Endothelial cell of umbilical vein (primary cell): ENCODE measurements at places on chromosomes 5 and 9. TPM values are rescaled to one million over a fixed set of nuclear protein-coding genes. Genes with fewer than 3 reads are reported as not detected.
A peak's percentile ranks its signal among the peaks of the same experiment; 100 is the strongest.

Gene HTR4
- total RNA-seq: not detected in 2 replicates

Gene ADAMTS16
- total RNA-seq: not detected in 2 replicates

Gene RAB14
- 76.4 and 79.3 TPM in 2 replicates for total RNA-seq

DNA sequence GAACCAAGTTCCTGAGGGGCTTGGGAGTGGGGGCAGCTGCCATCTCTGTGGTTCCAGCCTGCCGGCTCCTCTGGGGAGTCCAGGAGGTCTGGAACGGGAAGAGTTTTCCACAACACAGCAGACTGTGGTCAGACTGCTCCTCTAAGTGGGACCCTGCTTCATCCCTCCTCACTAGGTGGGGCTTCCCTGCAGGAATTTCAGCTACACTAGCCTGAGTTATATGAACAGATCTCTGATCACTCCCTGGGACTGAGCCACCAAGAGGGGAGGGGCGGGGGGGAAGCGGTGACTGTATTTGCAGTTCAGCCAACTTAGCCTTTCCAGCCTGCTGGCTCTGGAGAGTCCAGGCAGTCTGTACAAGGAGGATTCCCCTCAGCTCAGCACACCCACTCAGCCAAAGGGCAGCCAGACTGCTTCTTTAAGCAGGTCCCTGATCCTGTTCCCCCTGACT, 19.4 kb downstream of the DTWD2 start:
- H3K36me3 ChIP-seq: no peaks in the 10 kb centered on the region
- DNase-seq: no peak
- no peak overlapping the region for H3K27ac ChIP-seq
- H3K4me3 ChIP-seq: no peak overlapping the region

GRCh38 chr9:86763791-86764190, 183.5 kb downstream of the GAS1 start:
- H3K4me3 ChIP-seq: no peak overlapping the region
- no peak overlapping the region for H3K27ac ChIP-seq
- DNase-seq: no peak
- no peaks in the 10 kb centered on the region for H3K27me3 ChIP-seq
- no peaks in the 10 kb centered on the region for H3K4me1 ChIP-seq
- H3K36me3 ChIP-seq: no peaks in the 10 kb centered on the region

GRCh38 chr5:146032911-146033310, 72.5 kb downstream of the PLAC8L1 start:
- no peak overlapping the region for H3K4me3 ChIP-seq
- H3K27me3 ChIP-seq: peaks cover 3% of the 10 kb centered on the region
- H3K27ac ChIP-seq: no peak overlapping the region
- no peaks in the 10 kb centered on the region for H3K4me1 ChIP-seq

DNA sequence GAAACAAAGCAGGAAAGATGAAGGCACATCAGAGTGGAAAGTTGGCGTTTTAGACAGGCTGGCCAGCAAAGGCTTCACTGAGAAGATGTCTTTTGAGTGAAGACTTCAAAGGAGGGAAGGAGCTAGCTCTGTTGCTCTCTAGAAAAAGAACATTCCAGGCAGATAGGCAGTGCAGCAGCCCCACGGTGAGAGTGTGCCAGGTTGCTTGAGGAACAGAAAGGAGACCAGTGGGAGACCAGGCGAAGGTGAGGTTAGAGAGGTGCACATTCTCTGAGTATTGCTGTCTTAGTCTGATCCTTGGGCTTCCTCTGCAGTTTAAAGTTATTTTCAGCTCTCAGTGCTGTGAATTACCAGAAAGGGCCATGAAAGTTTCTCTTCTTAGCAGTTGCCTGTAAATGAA, 83.8 kb downstream of the SLC44A1 start:
- H3K4me1 ChIP-seq: no peaks in the 10 kb centered on the region
- no peak overlapping the region for H3K4me3 ChIP-seq
- no peak overlapping the region for H3K27ac ChIP-seq
- H3K27me3 ChIP-seq: no peaks in the 10 kb centered on the region

- H3K27ac ChIP-seq: no peak overlapping the region
- DNase-seq: no peak
- no peak overlapping the region for H3K4me3 ChIP-seq
- H3K36me3 ChIP-seq: no peaks in the 10 kb centered on the region
Measured at GRCh38 chr5:170190436-170191134, 42.2 kb upstream of the C5orf58 start.

- no peaks in the 10 kb centered on the region for H3K27me3 ChIP-seq
- no peaks in the 10 kb centered on the region for H3K4me1 ChIP-seq
- H3K36me3 ChIP-seq: no peaks in the 10 kb centered on the region
- H3K27ac ChIP-seq: no peak overlapping the region
- no peak for DNase-seq
Measured at GRCh38 chr5:32837211-32837610, 126.1 kb downstream of the NPR3 start.

DNA sequence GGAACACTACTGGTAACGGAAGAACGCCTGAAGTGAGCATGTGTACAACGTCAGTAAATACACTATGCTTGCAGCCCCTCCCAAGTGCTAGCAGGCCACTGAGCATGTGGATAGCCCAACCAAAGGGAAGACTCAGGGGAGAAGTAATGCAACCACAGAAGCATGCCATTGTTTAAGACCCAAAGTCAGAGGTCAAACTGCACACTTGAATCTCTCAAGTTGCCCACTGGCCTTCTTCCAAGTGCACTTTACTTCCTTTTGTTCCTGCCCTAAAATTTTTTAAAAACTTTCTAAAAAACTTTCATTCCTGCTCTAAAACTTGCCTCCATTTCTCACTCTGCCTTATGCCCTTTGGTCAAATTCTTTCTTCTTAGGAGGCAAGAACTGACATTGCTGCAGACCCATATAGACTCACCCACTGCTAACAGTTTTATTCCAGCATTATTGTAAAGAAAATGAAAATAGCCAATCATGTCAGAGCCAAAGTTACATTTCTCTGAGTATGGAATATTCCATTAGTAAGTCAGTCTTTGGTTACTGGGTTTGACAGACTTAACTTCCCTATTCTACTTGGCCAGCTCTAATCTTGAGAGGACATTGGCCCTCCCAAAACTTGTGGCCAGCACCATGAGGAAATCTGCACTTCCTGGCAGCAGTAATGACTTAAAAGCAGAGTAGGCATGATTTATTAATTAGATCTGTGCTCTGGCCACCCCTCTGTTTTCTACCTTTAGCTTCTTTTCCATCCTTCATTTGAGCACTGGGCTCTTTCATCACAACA, 76.9 kb downstream of the TSSK1B start:
- no peak overlapping the region for H3K27ac ChIP-seq
- no peaks in the 10 kb centered on the region for H3K36me3 ChIP-seq
- DNase-seq: peak; percentile 72
- H3K27me3 ChIP-seq: no peaks in the 10 kb centered on the region
- peaks cover 7% of the 10 kb centered on the region for H3K4me1 ChIP-seq

- H3K4me3 ChIP-seq: no peak overlapping the region
- no peaks in the 10 kb centered on the region for H3K4me1 ChIP-seq
- H3K27ac ChIP-seq: no peak overlapping the region
- H3K27me3 ChIP-seq: peaks cover 3% of the 10 kb centered on the region
Measured at GRCh38 chr5:133531178-133531577, 81.2 kb downstream of the FSTL4 start.

- no peaks in the 10 kb centered on the region for H3K4me1 ChIP-seq
- peaks cover 2% of the 10 kb centered on the region for H3K27me3 ChIP-seq
- no peak overlapping the region for H3K4me3 ChIP-seq
- H3K27ac ChIP-seq: no peak overlapping the region
- no peak for DNase-seq
Measured at GRCh38 chr9:2601785-2602378, 19.7 kb upstream of the VLDLR start.

- no peak for DNase-seq
- H3K27me3 ChIP-seq: no peaks in the 10 kb centered on the region
- H3K36me3 ChIP-seq: no peaks in the 10 kb centered on the region
- no peak overlapping the region for H3K27ac ChIP-seq
- no peak overlapping the region for H3K4me3 ChIP-seq
- H3K4me1 ChIP-seq: peaks cover 6% of the 10 kb centered on the region
Measured at GRCh38 chr5:133873449-133873848, 95.0 kb downstream of the C5orf15 start.

DNA sequence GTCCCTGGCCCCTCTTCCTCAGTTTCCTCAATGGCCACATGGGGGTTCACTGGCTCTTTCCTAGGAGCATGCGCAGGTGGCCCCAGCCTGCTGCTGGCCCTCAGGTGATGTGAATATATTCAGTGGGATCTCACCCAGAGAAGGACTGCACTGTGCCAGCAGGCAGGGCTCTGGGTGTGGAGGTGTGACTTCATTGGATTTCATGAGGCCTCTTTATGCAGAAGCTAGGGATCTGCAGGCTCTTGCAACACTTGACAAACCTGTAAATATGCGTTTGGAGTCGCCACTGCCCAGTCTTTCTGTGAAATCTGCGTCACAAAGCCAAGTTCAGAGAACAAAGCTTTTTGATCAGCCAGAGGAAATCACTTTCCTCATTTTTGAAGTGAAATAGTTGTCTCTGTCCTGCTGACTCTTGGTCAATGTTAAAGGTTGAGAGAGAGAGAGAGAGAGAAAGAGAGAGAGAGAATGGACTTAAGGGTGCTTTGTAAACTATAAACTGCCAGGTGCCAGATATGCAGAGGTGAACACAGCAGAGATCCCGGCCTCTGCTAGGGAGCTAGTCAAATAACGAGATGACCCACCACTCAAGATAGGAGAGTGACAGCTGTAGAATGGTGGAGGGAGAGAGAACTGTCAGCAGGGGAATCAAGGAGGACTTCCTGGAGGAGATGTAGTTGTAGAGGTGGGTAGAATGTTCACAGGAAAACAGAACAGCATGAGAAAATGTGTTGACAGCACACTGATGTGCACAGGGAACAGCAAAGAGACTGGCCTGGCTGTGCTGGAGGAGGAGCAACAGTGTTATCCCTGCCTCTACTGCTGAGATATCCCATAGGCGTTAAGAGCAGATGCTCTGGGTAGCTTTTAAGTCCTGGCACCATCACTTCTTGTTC, 167.0 kb upstream of the ZNF618 start:
- no peak for DNase-seq
- H3K4me1 ChIP-seq: peaks cover 5% of the 10 kb centered on the region
- no peak overlapping the region for H3K27ac ChIP-seq

- H3K36me3 ChIP-seq: no peaks in the 10 kb centered on the region
- no peak overlapping the region for H3K4me3 ChIP-seq
- H3K4me1 ChIP-seq: no peaks in the 10 kb centered on the region
Measured at GRCh38 chr5:154403776-154404387, 41.9 kb upstream of the SAP30L start.

GRCh38 chr9:127877566-127877998, at the start of gene AK1:
TSS of gene AK1 (minus strand) at chr9:127877675. CDS start at chr9:127874617, 3,058 bp downstream.
- peaks cover 17% of the 10 kb centered on the region for H3K4me1 ChIP-seq
- peak; percentile 63 for DNase-seq
- peaks cover 4% of the 10 kb centered on the region for H3K36me3 ChIP-seq
- peak within 1 kb of the TSS; percentile 31 for H3K27ac ChIP-seq
- H3K27me3 ChIP-seq: no peaks in the 10 kb centered on the region

DNA sequence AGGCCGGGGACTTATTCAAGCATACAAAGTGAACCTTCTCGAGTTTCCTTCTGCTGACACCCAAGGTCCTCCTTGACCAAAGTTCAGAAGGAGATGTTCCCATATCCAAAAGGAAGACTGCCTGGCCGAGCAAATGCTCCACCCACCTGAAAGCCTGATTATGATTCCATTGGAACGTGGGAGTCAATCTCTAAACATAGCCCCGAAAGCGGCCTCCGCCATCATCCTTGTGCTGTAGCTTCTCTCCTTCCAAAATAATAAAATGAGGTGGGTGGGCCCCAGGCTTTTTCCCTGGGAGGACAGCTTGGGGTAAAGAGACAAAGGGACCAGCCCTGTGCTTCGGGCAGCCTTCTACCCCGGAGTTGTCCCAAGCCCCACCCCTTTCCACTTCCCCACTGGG, 355.6 kb upstream of the SLC30A5 start:
- no peaks in the 10 kb centered on the region for H3K4me1 ChIP-seq
- no peak overlapping the region for H3K4me3 ChIP-seq
- H3K27ac ChIP-seq: no peak overlapping the region
- no peaks in the 10 kb centered on the region for H3K27me3 ChIP-seq
- no peaks in the 10 kb centered on the region for H3K36me3 ChIP-seq
- DNase-seq: no peak

DNA sequence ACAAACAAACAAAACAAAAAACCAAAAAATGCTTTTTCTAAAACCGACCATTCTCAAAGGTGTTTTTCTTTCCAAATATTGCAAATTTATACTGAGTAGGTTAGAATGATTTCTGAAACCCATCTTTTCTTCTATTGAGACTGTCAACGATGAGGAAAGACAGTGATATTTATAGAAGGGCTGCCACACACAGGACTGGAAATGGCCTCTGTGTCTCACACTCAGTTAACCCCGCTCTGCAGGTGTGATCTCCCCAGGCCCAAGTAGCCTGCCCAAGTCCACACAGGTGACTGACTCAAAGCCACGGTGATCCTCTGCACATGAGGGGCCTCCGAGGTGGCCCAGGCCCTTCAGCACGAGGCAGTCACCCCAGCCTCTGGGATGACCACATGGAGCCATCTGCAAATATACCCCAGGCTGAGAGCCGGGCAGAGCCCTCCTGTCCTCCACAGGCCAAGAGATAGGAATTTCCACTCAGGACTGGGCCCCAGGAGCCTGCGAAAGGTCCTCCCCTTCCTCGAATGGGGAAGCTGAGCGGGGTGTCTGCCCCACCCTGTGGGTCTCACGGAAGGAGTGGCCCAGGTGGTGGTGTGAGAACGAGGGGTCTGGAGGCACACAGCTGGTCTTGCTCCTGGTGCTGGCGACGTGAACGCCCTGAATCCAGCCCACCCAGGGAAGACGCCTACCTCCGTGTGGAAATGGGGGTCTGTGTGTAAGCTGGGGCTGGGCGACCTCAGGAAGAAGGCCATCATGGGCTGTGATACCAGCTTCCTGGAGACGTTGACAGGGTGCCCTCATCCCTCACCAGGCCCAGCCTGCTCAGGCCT, 53.0 kb upstream of the PHYKPL start:
- H3K27me3 ChIP-seq: no peaks in the 10 kb centered on the region
- no peaks in the 10 kb centered on the region for H3K36me3 ChIP-seq
- H3K4me3 ChIP-seq: no peak overlapping the region
- no peaks in the 10 kb centered on the region for H3K4me1 ChIP-seq
- H3K27ac ChIP-seq: no peak overlapping the region

DNA sequence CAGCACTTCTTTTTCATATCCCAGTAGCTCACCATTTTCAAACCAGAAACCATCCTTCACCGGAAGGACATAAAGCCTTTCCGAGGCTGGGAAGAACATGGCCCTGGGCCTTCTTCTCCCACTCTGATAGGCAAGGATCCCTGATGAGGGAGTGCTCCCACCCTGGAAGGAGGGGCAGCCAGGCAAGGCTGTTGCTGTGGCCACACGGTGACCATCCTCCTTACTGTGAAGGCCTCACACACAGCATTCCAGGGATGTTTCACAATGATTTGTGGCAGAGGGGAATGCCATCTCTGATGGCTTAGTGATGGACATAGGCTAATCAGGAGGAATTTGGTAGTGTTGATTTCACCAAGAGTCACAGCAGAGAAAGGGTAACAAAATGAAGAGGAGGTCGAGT, 130.7 kb downstream of the ADAMTS12 start:
- H3K4me1 ChIP-seq: no peaks in the 10 kb centered on the region
- no peak overlapping the region for H3K4me3 ChIP-seq
- DNase-seq: no peak
- H3K27ac ChIP-seq: no peak overlapping the region
- no peaks in the 10 kb centered on the region for H3K27me3 ChIP-seq
